ENCODE measurements at places on chromosomes 6 and 20. TPM values are rescaled to one million over a fixed set of nuclear protein-coding genes. Genes with fewer than 3 reads are reported as not detected.

GRCh38 chr6:21710216-21710615 is 116.7 kb downstream of the SOX4 start:
- DNase-seq: no peak

- no peak for DNase-seq
Observed at GRCh38 chr20:48486065-48486464, 341.7 kb downstream of the PREX1 start.

Gene HLA-DQB1
- total RNA-seq: 126 TPM

- DNase-seq: no peak
Observed at GRCh38 chr20:56205346-56205745, 43.2 kb upstream of the MC3R start.

DNA sequence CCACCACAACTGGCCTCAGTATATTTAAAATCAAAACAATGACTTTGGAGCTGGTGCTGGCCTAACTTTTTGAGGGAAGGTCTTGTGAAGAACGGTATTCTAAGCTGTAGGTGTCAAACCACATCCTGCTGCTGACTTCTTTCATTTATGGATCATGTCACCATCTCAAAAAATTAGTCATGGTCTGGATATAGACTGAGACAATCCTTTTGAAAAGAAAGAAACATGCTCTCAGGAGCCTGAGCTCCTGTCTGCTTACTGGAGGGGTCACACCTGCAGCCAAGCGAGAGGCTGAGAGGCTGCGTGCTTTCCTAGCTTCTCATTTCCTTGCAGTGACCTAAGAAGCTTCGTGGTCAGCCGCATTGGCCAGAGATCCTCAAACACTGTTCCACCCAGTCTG is 55.2 kb downstream of the TIAM2 start:
- no peak for DNase-seq

Gene GPR6
- total RNA-seq: not detected

- peak; percentile 78 for DNase-seq
Observed at GRCh38 chr6:106927531-106928398, 46.8 kb downstream of the CD24 start.

Gene LIME1
- 3.4 TPM for total RNA-seq

GRCh38 chr20:37804584-37805566 is 98.1 kb upstream of the VSTM2L start:
- peak; percentile 89 for DNase-seq

Gene PAK5
- total RNA-seq: not detected

GRCh38 chr6:168650671-168651111 is 209.7 kb downstream of the SMOC2 start:
- DNase-seq: no peak

Gene SRSF12
- total RNA-seq: not detected

DNA sequence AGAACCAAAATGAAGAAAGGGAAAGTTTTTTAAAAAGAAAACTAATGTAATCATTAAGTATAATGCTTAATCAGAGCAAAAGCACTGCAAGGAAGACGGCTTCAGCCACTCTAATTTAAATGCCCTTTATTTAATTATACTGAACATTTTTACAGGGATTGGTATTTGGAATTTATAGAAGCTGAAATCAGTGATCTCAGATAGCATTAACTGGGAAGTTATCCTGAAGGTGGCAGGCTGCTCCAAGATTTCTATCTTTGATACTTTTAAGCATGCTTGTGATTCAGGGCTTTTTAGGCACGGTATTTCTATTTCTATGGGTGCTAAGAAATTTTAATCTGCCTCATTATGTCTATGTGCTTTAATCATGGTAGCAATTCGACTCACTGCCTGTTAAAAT is 1.3 kb upstream of the NDUFAF4 start:
- no peak for DNase-seq

DNA sequence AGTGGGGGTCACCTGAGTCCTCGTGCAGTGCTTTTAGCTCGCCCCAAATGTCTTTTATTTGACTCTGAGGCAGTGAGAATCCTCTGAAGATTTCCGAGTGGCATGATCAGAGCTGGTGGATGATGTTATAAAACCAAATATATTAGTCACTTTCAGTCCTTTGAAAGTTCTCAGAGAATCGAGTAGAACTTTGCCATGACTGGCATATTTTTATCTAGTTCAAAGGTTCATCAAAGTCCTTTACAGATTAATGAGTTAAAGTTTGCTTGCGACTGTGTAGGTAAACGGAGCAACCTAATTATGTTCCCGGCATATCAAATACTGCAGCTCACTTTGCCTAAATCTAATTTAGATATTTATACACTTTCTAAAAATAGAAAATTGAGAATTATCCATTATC is 498.5 kb upstream of the NOX3 start:
- no peak for DNase-seq

GRCh38 chr6:140571145-140571544 is 1196.7 kb upstream of the CITED2 start:
- DNase-seq: no peak

GRCh38 chr20:52484438-52484837 is 292.9 kb upstream of the ZFP64 start:
- DNase-seq: no peak

DNA sequence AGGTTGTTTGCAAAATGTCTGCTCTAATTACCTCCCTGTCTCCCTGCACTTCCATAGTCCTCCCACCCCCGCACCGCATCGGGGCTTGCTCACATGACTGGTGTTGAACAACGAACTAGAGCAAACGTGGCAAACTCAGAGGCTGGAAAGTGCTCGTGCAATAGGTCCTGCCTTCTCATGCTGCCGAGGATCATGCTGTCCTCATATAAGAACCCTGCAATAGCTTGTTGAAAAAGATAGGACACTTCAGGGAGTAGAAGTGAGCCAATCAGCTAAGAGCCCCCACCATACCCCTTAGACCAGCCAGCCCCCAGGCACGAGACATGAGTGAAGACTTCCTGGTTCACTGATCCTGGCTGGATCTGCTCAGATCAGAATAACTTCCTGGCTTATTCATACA is 219.2 kb downstream of the C6orf118 start:
- DNase-seq: no peak

Gene ZNF334
- not detected for total RNA-seq

- no peak for DNase-seq
Observed at GRCh38 chr6:41963371-41963770, 21.8 kb upstream of the CCND3 start.

Gene FOXS1
- total RNA-seq: not detected

DNA sequence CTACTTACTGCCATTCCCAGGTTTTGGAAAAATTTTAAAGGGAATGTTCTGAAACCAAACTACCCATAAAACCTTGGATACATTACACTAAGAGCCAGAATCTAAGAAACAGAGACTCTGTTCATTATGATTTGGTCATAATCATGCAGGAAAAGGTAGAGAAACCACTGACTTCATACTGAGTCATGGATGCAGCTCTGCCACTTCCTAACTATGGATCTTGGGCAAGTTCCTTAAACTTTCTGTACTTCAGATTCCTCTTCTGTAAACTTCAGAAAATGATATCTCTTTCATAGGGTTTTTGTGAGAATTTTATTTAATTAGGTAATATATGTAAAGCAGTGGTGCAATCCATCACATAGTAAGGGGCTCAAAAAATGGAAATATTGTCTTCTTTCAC is 20.0 kb downstream of the PLA2G7 start:
- no peak for DNase-seq

DNA sequence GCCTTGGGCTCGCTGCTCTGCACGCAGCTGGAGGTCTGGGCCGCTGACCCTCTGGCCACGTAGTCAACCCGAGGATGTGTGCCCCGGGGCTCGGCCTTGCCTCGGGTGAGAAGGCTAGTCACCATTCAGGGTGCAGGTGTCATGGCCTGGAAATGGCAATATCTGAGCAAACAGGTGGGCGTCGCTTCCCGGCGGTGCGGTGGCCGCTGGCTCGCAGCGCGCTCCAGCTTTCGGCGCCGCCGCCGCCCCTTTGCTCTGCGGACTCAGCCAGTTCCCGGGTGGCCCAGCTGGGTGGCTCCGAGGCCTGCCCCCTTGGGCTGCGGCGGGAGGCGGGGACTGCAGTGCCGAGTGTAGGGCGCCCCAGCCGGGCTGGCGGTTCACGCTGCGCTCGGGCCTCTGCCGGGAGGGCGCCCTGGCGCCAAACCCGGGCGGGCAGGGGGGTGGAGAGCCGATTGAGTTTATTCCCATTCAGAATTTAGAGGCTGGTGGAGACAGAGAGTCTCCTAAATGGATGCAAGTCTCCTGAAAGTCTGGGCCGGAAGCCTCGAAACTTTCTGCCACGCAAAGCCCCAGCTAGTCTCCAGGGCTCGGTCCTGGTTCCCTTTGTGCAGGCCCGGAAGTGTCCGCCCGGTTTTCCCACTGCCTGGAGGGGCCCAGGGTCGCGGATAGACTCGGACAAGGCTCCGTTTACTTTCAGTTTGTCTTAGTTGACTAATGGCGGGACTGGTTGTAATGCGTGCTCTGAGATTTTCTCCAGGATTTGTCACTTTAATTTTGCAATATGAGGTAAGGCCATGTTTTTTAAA is 11.3 kb upstream of the TFAP2A start:
- DNase-seq: peak; percentile 71

- no peak for DNase-seq
Observed at GRCh38 chr6:133891149-133891926, 2.4 kb downstream of the TCF21 start.

Gene CNKSR3
- total RNA-seq: under 0.01 TPM

Gene GHRH
- total RNA-seq: not detected
